ENCODE measurements at places on chromosomes 5 and 9.

DNA sequence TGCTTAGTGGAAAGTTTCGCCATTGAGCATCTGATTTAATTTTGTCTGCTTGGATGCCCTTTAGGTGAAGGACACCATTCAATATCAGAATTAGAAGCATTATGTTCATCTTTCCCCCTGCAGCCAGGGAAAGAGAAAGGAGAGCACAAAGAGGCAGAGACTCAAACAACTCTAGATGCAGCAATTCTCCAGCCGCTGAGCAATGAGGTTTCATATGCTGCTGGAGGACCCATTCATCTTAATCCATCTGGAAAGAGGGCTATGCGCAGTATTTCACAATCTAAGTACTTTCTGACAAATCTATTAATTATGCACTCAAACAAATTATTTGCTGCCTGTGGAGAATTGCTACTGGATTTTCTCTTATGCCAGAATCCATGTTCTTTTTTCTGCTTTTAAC is 527.0 kb upstream of the TUSC1 start:
- DNase-seq, result no peak

- no peak for DNase-seq
Observed at GRCh38 chr5:170310256-170310926, 12.8 kb upstream of the LCP2 start.

GRCh38 chr9:137189297-137190295 is 1.1 kb downstream of the SSNA1 start:
- DNase-seq, result no peak

DNA sequence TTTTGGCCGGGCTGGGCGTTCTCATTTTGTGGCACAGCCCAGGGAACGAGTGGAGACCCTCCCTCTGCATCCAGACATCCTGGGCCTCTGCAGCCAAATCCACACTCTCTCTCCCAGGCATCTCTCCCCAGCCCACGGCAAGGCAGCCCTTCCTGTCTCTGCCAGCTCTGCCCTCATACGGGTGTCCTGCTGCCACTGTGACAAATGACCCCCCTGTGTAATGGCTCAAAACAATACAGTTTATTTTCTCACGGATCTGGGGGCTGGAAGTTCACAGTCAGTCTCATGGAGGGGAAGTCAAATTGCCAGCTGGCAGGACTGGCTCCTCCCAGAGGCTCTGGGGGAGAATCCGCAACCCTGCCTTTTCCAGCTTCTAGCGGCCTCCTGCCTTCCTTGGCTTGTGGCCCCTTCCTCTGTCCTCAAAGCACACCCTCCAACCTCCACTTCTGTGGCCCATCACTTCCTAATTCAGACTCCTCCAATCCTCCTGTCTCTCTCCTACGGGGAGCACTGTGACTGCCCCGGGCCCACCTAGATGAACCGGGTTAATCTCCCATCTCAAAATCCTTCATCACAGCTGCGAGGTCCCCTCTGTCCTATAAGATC is 70.2 kb upstream of the COL5A1 start:
- DNase-seq, result no peak

DNA sequence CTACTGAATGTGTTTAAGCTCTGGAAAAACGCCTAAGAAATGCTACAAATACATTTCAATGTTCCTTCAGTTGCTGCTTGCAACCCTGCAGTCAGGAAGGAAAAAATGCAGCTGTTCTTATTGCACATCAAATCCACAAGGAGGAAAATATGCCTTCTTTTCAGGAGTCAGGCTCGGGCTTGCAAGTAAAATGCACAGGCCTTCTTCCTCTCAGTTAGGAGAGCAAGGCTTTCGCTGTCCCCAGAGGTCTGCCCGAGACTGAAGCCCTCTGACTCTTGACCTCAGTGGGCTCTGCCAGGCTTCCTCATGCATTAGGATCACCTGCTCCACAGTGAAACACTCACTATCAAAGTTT is 899 bp upstream of the SHC3 start:
- DNase-seq, result no peak

GRCh38 chr5:1963941-1964451 is 81.3 kb upstream of the IRX4 start:
- no peak for DNase-seq
